ENCODE measurements at places on chromosomes 16 and 17.
A peak's percentile ranks its signal among the peaks of the same experiment; 100 is the strongest.

DNA sequence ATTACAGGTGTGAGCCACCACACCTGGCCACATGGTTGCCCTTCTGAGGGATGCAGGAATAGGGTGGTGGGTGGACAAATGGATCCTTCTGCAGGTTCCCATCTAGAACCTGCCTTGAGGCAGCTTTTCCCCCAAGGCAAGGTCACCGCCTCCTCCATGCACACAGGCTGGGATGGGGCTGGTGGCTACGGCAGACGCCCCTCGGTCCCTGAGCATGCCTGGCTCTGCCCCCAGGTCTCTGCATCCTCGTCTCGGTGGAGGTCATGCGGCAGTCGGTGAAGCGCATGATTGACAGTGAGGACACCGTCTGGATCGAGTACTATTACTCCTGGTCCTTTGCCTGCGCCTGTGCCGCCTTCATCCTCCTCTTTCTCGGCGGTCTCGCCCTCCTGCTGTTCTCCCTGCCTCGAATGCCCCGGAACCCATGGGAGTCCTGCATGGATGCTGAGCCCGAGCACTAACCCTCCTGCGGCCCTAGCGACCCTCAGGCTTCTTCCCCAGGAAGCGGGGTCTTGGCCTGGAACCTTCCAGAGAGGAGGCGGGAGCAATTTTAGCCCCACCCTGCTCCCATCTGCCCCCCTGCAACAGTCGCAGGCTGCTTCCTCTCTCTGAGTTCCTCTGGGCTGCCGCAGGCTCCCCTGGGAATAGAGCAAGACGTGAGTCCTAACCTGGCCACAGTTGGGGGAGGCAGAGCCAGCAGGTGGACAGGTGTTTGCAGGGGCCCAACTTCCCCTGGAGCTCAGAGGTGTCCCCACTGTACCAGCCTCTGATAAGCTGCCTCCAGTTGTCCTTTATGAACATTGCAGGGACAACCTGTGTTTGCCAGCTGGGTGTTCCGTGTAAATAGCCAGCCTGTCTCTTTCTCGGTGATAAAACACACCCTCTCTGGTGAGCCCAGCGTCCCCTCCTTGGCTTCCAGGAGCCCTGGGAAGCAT lies 11.7 kb downstream of the CACNG1 start:
- no peak for DNase-seq

GRCh38 chr16:85521552-85522307 lies 91.4 kb upstream of the GSE1 start:
- no peak for DNase-seq

- DNase-seq = no peak
Measured at GRCh38 chr17:59859444-59860025, 33.2 kb downstream of the TUBD1 start.

DNA sequence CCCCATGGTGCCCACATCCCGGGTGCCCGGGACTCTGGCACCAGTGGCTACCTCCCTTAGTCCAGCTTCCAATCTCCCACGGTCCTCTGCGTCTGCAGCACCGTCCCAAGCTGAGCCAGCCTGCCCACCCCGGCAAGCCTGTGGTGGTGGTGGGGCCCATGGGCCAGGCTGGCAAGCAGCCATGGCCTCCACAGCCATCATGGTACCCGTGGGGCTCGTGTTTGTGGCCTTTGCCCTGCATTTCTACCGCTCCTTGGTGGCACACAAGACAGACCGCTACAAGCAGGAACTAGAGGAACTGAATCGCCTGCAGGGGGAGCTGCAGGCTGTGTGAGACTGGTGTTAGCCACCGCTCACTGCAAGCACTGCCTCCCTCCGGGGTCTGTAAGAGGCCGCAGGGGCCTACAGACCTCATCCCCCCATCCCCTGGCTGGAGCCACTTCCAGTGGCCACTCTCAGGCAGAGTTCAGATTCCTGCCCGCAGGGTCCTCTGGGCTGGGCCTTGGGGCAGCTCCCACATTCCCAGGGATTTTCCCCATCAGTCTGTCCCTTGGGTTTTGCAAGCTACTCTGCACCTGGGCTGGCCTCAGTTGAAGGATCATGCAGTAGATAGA lies 3.9 kb upstream of the SETD1A start:
- DNase-seq = peak; percentile 71

DNA sequence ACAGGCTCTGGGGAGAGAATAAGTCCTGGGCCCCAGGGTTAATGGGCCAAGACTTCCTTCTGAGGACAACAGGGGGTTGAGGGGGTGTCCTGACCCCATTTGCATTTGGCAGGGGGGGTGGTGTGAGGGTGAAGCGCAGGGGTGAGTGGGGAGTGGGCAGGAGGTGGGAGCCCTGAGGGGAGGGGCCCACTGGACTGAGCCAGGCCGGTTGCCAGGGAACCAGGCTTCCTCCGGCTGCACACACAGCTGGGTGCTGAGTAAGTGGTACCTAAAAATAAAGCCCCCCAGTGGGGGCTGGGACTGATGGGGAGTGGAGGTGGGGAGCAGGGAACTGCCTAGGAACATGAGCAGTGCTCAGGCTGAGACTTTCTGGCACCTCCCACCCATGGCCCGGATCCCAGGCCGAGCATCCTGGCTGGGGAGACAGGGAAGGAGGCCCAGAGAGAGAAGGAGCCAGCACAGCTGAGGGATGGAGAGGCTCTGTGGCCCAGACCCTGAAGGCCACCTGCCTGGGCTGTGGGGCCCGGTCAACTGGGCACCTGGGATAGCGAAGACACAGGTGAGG lies 7.5 kb upstream of the RASD1 start:
- no peak for DNase-seq

DNA sequence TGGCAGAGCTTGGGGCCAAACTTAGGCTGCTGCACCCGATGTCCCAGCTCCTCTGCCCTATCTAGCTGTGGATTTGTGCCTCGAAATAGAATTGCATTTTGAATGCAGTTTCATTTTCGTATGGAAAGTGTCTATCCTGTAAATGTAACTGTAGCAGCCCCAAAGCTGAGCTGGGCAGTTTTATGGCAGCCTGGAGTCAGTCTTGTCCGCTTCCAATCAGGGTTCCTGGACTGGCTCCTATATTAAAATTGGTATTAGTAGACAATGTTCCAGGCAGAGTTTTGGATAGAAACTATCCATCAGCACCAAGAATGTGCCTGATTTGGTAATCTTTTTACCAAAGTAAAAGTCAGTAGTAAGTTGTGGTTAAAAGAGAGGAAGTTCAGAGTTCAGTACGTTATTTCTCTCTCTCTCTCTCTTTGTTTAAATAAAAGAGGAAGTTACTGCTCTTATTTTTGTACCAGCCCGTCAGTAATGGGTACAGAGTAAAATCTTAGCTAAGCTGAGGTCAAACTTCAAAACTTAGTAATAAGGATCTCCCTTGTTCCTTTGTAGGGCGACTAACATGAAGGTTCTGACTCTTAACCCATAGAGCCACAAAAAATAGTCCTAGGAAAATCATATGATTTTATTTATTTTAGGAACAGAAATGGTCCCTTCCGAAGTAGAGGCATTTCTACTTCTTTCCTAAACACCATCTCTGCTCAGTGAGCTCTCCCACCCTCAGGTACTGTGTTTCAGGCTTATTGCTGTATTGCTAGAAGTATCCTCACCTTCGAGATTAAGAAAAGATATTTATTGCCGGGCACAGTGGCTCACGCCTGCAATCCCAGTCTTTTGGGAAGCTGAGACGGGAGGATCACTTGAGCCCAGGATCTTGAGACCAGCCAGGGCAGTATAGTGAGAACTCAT lies 28.0 kb downstream of the PRKCB start:
- no peak for DNase-seq

DNA sequence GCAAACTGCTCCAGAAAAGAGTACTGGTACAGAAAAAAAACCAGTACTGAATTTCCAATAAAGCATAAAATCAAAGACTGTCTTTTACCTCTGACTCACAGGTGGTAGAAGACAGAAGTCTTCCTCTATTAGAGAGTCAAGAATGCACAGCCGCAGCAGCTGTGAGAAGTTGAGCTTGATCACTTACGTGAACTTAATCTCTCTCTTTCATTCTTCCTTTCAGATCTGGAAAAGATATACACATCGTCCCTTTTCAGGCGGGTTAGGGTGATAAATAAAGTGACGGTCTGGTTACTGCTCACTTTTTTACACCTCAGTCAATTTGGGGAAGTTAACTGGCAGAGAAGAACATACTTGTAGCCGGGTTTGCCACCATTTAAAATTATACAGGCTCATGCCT lies 3.9 kb downstream of the IFT140 start:
- no peak for DNase-seq

DNA sequence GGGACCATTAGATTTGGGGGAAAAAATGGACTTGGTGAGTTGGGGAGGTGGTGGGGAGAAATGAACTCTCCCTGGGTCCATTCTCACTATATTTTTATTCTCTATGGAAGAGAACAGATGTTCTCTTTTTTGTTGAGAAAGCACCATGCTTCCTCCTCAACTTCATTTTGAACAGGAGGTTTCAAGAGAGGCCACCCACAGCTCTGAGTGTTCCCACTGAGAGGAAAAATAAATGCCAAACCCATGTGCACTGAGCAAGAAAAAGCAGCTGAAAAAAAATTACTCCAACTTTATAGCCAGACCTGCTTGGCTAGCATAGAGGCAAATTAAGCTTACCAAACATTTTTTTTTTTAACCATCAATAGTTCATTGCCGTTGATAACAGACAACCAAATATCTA lies 883.6 kb downstream of the KCNJ2 start:
- no peak for DNase-seq

GRCh38 chr17:48299760-48300159 lies 130.3 kb downstream of the SKAP1 start:
- no peak for DNase-seq

DNA sequence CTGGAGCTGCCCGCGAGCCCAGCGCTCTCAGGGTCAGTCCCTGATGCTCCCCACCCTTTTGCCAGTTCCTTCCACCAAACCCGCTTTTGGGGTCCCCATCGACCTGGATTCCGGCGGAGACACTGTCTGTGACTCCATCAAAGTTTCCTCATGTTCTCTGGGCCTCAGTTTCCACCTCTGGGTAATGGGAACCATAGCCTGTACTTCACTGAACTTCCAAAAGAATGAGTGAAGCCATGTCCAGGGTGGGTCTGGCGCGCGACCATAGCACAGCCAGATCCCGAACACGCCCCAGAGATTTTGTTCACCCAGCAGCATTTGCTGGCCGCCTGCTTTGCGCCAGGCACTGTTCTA lies 327 bp downstream of the SDR42E2 start:
- DNase-seq = no peak

DNA sequence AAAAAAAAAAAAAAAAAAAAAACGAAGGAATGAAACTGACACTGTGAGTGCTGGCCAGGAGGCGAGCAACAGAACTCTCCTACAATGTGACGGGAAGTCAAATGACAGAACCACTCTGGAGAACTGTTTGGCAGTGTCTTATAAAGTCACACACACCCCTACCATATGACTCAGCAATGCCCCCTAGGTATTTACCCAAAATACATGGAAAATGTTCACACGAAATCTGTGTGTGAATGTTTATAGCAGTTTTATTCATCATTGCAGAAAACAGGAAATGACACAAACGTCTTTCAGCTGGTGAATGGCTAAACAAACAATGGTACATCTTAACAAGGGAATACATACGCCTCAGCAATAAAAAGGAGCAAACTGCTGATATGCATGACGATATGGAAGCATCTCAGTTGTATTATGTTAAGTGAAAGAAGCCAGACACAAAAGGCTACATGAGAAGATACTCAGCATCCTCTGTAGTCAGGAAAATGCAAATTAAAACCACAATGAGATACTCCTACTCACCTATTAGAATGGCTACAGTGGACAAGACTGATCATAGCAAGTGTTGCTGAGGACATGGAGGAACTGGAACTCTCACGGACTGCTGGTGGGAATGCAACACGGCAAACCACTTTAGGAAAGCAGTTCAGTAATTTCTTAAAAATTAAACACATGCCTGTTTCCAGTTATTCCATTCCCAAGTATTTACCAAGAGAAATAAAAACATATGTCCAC lies 74.7 kb downstream of the TBC1D16 start:
- DNase-seq = no peak

GRCh38 chr16:20675488-20676267 lies 21.8 kb downstream of the ACSM1 start:
- DNase-seq = no peak

GRCh38 chr17:66337866-66338485 lies 35.6 kb downstream of the PRKCA start:
- no peak for DNase-seq

DNA sequence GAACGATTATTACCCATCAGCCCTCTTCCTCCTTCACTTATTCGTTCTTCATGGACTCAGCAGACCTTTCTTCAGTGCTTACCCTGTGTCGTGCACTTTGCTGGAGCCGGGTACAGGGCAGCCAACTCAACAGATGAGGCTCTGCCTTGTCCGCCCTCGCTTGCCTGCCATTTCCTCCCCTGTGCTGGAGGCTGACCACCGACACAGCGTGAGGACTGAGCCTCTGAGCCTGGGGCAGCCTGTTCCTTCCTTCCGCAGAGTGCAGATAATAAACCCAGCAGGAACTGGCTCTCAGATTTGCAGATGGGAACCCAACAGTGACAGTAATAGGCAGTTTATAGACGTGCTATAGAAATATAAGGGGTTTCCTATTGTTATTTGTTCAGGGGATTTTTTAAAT lies 7.0 kb upstream of the SLC39A11 start:
- no peak for DNase-seq

DNA sequence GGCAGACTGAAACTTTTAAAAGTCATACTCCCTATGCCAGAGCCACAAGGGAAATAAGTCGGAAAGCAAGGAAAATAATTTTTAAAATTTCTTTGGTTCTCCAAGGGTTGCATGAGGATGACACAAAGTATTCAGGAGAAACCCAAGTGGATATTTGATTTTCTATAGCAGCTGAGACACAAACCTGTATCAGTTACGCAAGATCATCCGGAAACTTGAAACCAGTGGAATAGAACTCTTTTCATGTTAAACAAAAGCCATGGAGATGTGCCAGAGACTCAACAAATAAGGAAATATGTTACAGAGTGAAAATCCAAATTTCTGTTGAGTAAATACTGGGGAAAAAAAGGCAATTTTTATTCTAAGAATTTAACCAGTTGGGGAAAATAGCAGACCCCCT lies 294.7 kb downstream of the KIF2B start:
- no peak for DNase-seq

Data from MG63 (cell line).